CD4-positive, alpha-beta T cell treated with Interleukin-21 for 1 hour (primary cell): ENCODE measurements at places on chromosomes 13 and 19.

DNA sequence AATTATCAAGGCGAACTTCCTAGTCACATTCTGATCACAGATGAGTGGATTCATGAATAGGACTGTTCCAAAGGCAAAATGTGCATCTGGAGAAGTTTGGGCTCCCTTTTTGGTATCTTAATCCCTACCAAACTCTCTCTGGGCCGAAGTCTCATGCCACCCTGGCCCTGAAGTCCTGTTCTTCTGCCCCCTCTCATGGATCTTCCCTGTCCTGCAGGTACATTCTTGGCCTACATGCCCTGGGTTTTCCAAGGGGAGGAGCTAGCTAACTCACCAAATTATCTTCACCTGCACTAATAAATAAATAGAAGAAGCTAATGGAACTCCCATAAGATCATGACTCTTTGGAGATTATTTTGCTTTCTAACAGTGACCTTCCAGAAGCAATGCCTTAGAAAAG is 50.3 kb downstream of the SERTM1 start:
- no peak for DNase-seq

DNA sequence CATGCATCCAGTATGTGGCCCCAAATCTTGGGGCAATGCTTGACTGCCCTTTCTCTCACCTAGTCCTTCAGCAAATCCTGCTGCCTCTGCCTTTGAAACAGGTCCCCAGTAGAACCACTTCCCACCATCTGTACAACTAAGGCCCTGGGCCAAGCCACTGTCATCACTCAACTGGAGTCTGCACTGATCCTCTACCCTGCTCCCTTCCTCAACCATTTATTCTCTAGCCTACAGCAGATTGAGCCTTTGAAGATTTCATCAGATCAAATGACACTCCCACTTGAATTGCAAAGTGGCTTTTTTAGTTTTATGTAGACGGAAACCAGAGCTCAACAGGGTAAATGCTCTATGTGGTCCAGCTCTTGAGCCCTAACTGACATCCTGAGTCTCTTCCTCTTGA is 43.5 kb downstream of the ATP8A2 start:
- no peak for DNase-seq

DNA sequence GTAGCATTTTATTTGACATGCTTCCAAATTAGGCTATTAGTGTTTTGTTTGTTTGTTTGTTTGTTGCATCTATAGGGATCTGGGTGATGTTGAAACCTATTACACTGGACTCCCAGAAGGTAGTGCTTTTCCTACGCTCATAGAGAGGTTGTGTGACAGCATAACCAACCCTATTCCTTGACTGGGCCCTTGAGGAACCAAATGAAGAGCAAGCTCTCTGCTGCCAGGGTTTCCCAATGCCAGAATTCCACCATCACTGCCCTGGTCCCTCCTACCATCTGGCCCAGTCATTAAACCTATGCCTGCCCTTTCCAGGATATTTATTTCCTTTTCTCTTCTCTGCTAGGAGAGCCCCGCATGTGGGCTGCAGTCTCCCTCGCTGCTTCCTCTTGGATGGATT is 210.6 kb downstream of the IRS2 start:
- DNase-seq, result no peak

- no peak for DNase-seq
These were observed 300.4 kb downstream of the SLITRK6 start for GRCh38 chr13:85498774-85499173.

DNA sequence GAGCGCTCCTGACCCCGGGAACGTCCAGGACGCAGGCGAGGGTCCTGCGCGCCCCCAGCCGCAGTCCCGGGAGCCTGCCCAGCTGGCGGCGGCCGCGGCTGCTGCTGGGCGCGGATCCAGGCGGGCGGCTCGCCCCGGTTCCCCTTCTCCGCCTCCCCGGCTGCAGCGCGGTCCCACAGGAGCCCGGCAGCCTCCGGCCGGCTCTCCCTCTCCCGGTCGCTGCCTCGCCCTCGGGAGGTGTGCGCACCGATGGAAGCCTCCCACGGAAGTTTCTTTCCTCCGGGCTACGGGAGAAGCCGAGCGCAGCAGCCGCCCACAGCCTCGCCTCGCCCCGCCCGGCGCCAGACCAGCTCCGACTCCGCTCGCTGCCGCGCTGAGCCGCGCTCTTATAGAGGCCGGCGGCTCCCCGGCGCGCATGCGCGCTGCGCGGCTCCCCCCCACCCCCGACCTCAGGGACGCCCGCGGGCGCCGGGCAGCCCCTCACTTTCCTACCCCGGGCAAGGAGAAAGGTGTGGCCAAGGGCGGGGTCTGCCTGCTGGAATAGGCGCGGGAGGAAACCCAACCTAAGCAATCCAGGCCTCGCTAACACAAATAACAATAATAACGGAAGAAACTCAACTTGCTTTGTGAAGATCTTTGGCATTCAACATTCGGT is at the start of gene SHISA2:
Gene SHISA2, minus strand, starts transcription at position 360 of the 655 bp plus-strand sequence. CDS start 1,041 bp downstream, outside the sequence.
- peak; percentile 30 for DNase-seq

- DNase-seq, result no peak
These were observed 33.2 kb upstream of the KATNAL1 start for GRCh38 chr13:30340331-30341250.

- DNase-seq, result no peak
These were observed 5.7 kb downstream of the C19orf25 start for GRCh38 chr19:1473085-1473851.

GRCh38 chr19:10968527-10969135 is 7.8 kb downstream of the SMARCA4 start:
- no peak for DNase-seq

- DNase-seq, result peak; percentile 28
These were observed 18.0 kb downstream of the PRAM1 start for GRCh38 chr19:8484331-8484894.

- DNase-seq, result no peak
These were observed 2.9 kb upstream of the IRS2 start for GRCh38 chr13:109789262-109789661.

DNA sequence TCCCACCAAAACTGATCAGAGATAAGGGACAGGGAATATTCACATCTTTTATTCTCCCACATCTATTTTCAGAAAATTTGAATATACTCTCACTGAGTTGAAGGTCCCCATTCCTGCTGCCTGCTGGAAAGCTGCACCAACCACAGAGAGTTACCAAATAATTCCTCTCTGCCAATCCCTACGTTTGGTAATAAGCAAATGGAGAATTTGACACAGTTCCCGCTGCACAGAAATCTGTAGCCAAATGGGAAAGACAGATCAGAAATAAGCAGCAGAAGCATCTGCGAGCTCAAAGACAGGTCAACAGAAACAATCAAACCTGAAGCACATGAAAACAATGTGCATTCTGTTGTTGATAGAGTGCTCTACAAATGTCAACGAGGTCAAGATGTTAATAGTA is 9.9 kb downstream of the ZNF112 start:
- no peak for DNase-seq

DNA sequence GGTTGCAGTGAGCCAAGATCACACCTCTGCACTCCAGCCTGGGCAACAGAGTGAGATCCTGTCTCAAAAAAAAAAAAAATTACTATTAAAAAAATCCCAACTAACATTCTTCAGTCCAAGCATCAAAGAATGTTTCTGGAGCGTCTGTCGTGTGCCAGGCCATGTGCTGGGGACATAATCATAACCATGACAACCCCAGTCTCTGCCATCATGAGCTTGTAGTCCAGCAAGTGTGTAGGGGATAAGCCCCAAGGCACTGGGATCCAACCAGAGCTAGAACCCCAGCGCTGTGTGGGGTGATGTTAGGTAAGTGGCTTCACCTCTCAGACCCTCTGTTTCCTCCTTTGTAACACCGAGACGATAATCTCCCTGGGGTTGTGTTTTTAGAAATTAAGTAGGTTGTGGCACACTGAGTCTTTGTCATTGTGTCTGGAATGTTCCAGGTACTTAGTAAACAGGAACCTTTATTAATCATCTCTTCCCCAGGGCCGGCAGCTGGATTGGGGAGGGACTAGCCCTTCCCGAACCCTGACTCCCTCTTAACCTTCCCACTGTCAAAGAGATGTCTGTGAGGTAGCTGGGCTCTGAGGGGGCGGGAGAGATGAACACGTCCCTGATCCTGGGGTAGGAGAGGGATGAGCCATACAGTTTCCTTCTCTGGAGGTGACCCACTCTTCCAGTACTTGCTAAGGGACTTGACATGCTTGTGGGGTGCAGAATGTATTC is 5.2 kb downstream of the ITPKC start:
- no peak for DNase-seq

- DNase-seq, result no peak
These were observed 13.1 kb upstream of the MZF1 start for GRCh38 chr19:58586133-58586765.

DNA sequence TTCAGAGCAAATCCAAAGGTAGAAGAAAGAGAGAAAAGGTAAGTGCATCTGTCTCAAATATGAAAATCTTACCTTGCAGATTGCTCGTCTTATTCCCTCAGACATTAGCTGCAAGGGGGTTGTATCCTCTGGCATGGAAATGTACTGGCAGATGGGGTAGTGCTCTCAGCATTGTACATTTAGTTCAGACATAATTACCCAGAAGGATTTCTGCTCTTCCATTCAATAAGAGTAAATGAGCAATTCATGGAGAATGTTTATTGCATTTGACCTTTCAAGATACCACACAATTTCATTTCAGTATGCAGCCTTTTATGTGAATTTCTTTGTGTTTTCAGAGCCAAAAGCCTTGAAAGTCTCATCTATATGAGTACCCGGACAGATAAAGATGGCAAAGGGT is 63.8 kb downstream of the SCEL start:
- no peak for DNase-seq

GRCh38 chr19:40896418-40896796 is 14.4 kb upstream of the CYP2A7 start:
- no peak for DNase-seq

- DNase-seq, result no peak
These were observed 929 bp upstream of the TNFSF13B start for GRCh38 chr13:108268466-108269112.

DNA sequence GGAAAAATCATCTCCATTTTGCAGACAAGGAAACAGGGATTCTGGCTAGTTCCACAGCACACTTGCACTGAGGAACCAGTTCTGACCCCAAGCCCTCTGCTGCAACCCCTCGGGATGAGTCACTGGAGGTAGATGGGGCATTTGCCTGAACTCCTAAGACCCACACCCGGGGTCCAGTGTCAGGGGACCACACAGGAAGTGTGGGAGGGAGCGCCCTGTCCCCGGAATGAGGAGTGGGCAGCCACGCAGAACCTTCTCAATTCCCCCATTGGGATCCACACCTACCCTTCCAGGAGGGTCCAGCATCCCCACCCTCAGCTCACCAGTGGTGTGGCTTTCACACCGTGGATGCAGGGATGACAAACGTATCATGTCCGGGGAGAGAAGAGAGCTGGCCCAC is 62.7 kb downstream of the TSHZ3 start:
- DNase-seq, result no peak

DNA sequence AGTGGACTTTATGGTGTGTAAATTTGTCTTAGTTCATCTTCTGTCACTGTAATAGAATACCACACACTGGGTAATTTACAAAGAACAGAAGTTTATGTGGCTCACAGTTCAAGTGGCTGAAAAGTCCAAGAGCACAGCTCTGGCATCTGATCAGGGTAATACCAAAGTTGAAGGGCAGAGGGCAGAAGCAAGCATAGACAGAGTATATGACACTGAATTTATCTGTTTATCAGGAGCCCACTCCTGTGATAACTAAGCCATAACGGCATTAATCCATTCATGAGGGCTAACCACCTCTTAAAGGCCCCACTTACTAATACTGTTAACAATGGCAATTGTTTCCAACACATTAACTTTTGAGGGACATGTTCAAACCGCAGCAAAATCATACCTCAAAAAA is 4.0 kb upstream of the RFXAP start:
- peak; percentile 21 for DNase-seq

DNA sequence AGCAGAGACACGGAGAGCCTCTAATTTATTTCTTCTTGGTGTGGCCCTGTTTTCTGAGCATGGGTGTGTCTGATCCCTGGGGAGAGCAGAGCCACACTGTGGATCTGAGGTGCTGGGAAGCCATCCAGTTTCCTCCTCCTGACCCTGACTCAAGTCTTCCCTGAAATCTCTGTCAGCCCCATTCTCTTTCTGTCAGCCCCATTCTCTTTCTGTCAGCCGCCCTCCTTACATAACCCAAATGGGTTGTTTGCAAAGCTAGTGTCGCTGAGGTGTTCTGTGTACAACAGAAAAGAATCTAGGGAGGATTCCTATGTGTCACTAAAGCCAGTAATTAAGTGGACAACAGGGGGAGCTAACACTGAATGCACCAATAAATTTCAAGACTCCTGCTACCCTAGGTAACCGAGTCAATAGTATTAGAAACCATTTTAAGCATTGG is 50.2 kb downstream of the LRCH1 start:
- DNase-seq, result no peak

- peak; percentile 85 for DNase-seq
These were observed 20.0 kb downstream of the TICAM1 start for GRCh38 chr19:4811328-4812131.

DNA sequence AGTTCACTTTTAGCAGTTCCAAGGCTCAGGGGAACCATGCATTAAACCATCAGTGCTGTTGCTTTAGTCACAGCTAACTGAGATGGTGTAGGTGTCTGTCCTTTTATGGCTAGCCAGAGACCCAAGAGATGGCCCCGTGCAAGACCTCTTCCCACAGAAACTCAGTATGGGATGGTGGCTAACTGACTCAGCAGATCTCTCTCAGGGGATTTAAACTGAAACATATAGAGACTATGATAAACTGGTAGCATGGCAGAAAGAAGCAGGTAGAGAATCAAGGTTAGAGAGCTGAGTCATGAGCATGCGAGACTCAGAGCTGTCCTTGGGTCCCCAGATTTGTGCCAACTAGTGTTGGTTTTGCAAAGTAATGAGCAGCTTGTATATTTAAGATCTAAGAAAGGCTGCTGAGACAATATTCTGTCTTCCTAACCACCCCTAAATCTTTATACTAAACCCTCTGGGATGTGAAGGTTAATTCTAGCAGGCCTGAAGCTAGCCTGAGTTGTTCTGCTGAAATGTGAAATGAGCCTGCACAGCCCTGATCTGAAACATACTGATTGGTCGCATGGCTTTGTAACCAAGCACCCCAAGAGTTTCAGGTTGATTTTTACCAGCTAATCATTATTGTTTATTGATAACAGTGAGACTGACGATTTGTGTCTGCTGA is 6.5 kb upstream of the SCEL start:
- DNase-seq, result no peak

GRCh38 chr19:30344446-30345425 is 27.4 kb upstream of the ZNF536 start:
- DNase-seq, result no peak

DNA sequence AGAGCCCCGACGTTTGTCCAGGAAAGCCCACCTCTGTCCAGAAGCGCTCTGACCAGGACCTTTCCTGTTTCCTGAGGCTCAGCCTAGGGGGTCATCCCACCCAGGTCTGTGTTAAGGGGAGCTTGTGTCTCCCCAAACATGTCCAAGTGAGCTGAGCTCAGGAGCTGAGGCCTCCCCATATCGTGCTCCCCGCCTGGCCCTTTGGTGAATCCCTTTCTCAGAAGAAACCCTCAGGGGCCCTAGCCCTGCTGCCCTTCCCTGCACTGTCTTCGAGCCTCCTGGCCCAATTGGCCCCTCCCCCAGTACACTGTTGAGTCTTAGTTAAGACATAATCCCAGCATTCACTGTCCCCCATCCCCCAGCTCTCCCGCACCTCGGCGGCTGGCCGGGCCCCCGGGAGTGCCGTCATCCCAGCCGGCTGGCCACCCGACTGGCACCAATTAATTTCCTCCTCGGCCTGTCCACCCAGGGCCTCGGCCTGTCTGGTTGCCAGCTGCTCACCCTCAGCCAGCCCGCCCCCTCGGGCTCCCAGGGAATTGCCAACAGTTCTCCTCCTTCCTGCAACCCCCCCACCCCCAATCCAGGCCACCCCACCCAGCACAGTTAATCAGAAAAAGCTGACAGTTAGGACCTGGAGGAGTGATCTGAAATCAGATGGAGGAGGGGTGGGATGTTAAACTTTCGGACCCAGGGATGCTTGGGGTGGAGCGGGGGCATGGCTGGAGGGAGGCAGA is 13.6 kb downstream of the IER2 start:
- peak; percentile 34 for DNase-seq

GRCh38 chr19:3163230-3163886 is 15.2 kb upstream of the S1PR4 start:
- DNase-seq, result peak; percentile 85
